Stimulated activated CD8-positive, alpha-beta memory T cell treated with anti-CD3 and anti-CD28 coated beads, Interleukin-4, amount 100 ng/mL, for 1 hour (primary cell): ENCODE measurements at places on chromosomes 6 and 20.

DNA sequence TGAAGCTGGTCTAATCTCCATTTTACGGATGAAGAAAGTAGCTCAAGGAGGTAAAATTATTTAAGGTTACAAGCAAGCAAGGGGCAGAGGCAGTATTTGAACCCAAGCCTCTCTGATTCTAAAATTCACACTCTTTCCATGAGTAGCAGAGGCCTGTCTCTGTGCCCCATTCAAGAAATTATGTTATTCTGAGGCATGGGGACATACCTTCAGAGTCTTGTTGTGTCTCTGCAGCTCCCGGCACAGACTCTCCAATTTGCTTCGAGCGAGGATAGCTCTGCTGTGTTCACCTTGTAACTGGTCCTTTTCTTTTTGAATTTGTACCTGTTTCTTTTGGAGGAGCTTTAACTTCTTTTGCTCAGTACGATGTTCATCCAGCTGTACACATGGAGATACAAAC, 21.5 kb downstream of the TXLNB start:
- no peak for DNase-seq

DNA sequence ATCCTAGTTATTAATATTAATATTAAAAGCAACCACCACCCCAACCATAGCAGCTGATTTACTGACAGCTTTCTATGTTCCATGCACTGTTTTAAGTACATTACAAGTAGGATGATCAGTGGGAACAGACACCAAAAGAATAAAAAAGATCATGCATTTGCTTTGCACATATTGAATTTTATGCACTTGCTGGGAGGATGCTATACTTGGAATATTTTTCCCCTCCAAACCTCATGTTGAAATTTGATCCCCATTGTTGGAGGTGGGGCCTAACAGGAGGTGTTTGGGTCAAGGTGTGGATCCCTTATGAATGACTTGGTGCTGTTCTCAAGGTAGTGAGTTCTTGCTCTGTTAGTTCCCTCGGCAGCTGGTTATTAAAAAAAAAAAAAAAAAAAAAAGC, 178.9 kb upstream of the MYLIP start:
- no peak for DNase-seq

DNA sequence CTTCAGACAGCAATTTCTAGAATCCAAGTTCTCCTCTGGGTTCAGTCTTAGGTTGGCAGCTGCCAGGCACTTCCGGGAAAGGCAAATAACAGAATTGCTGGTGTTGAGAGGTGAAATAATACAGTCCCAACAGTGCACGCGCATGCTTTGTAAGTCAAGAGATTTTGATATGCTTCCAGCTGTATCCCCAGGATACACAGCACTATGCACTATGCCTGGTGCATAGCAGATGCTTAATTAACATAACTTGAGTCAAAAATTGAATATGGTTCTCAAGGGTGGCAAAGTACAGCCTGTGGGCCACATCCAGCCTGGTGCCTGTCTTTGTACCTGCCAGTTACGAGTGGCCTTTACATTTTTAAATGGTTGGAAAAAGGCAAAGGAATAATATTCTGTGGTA, 18.9 kb upstream of the PMEPA1 start:
- DNase-seq: no peak

- no peak for DNase-seq
Observed at GRCh38 chr20:34970846-34971560, 15.3 kb downstream of the MYH7B start.
